ENCODE measurements at places on chromosomes 4 and X.
A peak's percentile ranks its signal among the peaks of the same experiment; 100 is the strongest.

DNA sequence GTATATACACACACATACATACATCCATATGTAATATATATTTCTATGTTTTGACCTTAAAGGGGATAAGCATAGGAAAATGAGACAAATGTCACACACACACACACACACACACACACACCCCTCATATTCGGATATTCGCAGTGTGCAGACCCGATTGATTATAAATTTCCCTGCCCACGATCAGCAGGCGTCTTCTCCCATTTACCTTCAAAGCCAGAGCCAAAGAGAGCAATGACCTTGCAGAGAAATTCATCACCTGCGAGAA is 488 bp downstream of the GPRIN3 start:
- DNase-seq = no peak

- peak; percentile 41 for DNase-seq
These were observed 16.5 kb upstream of the RHOH start for GRCh38 chr4:40180356-40180755.

DNA sequence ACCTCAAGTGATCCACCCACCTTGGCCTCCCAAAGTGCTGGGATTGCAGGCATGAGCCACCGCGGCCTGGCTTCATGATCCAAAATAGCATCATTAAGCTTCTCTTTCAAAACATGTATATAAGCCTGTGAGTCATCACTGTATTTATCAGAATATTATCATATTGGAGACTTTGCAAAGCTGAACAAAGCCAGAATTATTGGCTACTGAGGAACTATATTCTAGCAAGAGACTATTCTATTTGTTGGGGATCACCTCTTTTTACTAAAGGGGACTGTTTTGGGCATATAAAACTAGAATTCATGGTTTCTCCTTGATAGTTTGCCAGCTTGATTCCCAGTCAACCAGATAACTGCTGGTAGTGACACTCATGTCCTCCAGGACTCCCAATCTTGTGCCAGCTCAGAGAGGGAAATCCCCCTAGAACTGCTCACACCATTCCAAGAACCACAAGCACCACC is 40.1 kb downstream of the TET2 start:
- DNase-seq = no peak

GRCh38 chr4:8534611-8535010 is 45.6 kb upstream of the GPR78 start:
- no peak for DNase-seq

- DNase-seq = no peak
These were observed 62.4 kb downstream of the NBDY start for GRCh38 chrX:56791456-56791855.

DNA sequence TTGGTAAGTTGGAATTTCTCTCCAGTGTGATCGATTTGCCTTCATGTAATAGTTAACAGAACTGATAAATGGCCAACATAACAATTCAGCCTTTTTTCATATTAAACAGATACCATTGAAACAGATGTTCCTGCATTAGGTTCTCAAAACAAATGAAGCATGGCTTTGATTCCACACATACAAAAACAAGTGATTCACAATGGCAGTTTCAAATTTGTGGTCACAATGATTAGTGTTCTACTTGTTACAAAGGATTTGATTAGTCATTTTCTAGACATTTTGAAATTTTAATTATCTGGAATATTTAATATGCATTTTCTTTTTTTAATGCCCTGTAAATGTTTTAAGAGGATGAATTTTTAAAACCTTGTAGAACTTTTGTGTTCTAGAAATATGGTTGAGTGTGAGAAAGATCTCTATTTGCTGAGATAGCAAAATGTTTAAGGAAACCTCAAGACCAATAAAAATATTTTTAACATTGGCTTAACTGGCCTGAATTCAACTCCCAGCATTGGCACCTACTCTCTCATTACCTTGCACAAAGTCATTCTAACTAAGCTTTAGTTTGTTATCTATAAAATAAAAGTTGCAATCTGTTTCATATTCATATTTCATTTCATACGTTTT is 18.9 kb upstream of the GLRA3 start:
- DNase-seq = no peak

DNA sequence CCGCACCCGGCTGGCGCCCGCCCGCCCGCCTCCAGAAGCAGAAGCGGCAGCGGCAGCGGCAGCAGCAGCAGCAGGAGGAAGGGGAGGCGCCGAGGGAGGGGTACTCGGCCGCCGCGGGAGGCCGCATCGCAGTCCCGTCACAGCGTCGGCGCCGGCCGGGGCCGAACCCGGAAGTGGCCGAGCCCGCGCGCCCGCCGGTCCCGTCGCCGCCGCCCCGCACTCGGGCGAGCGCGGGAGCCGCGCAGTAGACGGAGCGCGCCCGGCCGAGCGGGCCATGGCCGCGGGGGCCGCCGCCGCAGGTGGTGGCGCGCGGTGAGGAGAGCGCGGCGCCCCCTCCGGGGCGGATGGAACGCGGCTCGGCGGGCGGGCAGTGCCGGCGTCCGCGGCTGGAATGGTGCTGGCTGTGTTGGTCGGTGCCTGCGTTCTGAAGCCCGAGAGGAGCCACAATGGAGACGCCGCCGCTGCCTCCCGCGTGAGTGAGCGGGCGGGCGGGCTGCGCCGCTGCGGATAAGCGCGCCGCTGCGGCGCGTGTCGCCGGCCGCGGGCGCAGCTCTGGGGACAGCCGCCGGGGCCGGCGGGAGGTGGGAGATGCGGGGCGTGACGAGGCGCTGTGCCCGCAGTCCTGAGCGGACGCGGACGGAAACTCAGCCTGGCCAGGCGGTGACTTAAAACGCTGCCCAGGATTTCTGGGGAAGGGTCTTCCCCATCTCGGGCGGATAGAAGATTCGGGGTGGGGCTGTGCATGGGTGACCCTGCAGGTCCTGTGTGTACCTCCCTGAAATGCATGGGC is at the start of gene KLHL2:
KLHL2 (plus strand) TSS at position 131 of the 790 bp plus-strand sequence; CDS start at position 447, 316 bp downstream.
- DNase-seq = no peak

GRCh38 chrX:23826653-23827052 is 43.7 kb downstream of the SAT1 start:
- DNase-seq = no peak

- DNase-seq = no peak
These were observed 339.3 kb upstream of the F9 start for GRCh38 chrX:139191286-139191685.

- no peak for DNase-seq
These were observed 2.4 kb upstream of the MORF4L2 start for GRCh38 chrX:103688946-103689345.

DNA sequence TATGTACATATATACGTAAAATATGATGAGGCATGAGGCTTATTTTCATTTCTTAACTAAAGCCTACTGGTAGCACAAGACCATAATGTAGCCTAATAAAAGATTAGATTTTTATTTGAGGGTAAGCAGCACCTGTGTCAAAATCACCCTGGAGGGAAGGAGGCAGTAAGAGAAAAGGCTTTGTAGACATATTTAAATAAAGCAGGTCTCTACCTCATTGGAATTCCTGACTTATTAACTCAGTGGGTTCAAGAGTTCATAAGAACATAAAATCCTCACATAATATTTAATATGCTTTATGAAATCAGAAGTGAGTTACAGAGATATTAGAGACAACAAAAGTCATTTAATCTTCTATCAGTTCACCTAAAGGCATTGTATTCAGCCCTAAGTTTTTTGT is 261.6 kb upstream of the ANKRD50 start:
- no peak for DNase-seq

DNA sequence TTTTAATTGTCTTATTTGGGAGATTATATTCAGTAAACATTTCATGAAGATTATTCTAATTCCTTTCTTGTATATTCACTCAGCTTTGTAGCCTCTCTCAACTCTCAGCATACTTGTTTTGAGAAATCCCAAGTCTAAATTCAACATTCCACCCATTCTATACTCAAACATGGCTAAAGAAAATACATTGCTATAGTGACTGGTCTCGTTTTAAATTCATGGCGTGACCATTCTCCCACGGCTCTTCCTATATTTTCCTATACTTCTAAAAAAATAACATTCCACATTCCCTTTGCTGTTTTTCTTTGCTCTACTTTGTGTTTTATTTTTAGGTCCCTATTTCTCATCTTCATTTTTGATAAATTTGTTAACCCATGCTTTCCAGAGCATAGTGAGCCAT is 49.2 kb upstream of the UGT2A1 start:
- DNase-seq = no peak

DNA sequence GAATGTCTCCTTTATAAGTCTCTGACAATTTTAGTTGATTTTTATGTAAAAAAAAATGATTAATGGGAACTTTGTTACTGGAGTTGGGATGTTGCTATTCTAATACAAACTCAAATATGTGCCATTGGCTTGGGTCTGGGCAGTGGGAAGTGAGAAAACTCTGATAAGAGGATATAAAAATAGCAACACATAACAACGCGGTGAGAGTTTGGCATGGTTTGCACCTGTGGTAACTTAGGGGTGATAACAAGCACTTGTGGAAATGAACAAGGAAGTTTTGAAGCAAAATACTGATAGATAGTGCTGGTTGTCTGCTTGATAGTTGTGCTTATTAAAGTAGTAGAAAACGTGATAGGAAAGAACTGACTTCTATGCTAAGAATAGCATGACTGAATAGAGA is 743.3 kb upstream of the AGA start:
- no peak for DNase-seq

GRCh38 chrX:119419146-119419545 is 20.0 kb downstream of the SLC25A43 start:
- DNase-seq = no peak

DNA sequence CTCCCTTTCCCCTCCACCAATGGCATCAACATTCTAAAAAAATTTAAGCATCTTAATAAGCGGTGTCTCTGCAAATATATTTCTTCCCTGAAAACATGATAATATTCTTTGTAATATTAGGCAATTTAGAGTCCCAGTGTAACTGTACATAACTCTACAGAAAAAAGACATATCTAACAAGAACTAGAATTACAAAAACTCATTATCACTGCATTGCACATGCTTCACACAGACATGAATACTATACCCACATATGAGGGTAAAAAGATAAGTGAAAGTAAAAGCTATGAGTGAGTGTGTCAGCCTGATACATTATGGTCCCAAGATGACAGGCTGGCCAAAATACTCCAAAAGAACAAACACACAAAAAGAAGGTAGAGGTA is 2.4 kb upstream of the FGB start:
- DNase-seq = no peak

GRCh38 chrX:15405846-15406245 is 21.6 kb upstream of the VEGFD start:
- DNase-seq = no peak

GRCh38 chr4:132227151-132227856 is 921.8 kb upstream of the PCDH10 start:
- DNase-seq = no peak

GRCh38 chrX:130772105-130772775 is 130.8 kb downstream of the ENOX2 start:
- DNase-seq = peak; percentile 4

GRCh38 chrX:20519826-20520225 is 253.1 kb upstream of the RPS6KA3 start:
- no peak for DNase-seq

DNA sequence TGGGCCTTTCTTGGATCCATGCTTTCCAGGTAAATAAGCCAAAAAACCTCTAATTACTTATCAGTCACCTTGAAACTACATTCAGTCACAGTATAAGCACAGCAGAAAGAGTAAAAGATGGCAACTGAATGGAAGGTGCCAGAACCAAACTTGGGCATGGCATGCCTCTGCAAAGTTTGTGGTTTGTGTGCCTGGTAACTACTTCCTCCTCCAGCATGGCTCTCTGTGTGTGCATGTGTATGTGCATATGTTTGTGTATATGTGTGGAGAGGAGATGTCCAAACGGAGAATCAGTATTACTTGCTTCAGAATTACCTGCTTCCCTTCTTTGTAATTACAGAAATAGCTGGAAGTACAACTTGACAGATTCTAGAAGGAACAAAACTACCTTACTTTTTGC is 67.5 kb downstream of the AGTR2 start:
- DNase-seq = no peak

DNA sequence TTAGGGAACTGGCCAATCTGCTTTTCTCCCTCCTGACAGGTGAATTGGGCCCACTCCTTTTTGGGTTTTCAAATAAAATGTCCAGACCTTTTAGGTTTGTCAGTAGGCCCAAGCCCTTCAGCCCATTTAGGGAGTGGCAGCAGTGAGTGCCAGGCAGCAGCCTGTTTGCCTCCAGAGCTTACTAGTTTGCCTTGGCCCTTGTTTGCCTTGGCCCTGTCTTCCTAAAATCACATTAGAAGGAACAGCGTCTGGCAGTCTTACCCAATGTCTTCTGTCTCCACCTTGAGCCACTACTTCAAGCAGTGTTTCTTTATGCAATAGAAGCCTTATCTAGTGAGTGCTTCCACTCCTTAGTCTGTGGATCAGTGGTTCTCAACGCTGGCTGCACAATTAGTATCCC is 117.1 kb downstream of the TMEM164 start:
- no peak for DNase-seq

DNA sequence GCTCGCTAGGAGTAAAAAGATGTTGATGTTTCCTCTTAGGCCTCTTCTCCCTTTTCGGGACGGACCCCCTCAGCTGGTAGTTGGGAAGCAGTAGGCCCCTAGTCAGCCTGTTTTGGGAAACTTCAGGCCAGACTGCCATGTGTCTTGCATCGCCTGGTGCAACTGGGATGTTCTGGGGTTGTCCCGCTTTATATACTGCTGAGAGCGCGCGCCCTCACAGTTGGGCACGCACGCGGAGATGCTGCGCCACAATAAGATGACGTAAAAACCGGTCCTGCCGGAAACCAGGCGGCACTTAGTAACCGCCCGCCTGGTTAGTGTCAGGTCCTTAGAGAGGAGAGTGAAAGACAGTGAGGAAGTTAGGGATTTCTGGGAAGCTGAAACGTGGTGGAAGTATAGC is 231.3 kb upstream of the CT83 start:
- DNase-seq = no peak

GRCh38 chr4:48991357-48991756 is 5.3 kb downstream of the CWH43 start:
- no peak for DNase-seq

DNA sequence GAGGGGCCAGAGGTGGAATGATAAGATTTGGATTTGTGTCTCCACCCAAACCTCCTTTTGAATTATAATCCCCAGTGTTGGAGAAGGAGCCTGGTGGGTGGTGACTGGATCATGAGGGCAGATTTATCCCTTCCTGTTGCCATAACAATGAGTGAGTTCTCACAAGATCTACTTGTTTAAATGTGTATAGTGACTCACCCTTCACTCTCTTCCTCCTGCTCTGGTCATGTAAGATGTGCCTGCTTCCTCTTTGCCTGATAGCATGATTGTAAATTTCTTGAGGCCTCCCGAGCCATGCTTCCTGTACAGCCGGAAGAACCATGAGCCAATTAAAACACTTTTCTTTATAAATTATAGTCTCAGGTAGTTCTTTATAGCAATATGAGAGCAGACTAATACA is 348.6 kb downstream of the AR start:
- DNase-seq = no peak

GRCh38 chr4:62193761-62194160 is 993.6 kb downstream of the ADGRL3 start:
- no peak for DNase-seq

- DNase-seq = no peak
These were observed 339 bp downstream of the CUL4B start for GRCh38 chrX:120560405-120560841.

GRCh38 chrX:43527801-43528200 is 128.3 kb upstream of the MAOA start:
- no peak for DNase-seq

Data from astrocyte of the cerebellum (primary cell).